ENCODE measurements at places on chromosomes 4 and X.

DNA sequence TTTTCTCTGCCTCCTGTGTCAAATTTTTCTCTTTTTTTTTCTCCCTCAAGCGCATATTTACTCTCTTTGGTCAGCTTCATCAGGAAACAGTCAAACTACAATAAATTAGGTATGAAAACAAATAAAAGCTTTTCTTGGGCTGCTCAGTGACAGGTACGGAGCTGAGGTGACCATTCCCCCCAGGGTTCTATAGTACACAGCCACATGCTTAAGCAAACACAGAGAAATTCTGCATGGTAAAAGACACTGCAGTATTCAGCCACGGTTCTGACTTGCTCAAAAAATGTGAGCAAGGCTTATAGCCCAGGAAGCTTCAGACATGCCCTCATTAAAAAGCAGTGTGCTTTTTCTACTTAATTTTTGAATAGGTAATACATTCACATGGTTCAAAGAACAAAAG is 138.5 kb downstream of the GRIA3 start:
- no peak for DNase-seq

DNA sequence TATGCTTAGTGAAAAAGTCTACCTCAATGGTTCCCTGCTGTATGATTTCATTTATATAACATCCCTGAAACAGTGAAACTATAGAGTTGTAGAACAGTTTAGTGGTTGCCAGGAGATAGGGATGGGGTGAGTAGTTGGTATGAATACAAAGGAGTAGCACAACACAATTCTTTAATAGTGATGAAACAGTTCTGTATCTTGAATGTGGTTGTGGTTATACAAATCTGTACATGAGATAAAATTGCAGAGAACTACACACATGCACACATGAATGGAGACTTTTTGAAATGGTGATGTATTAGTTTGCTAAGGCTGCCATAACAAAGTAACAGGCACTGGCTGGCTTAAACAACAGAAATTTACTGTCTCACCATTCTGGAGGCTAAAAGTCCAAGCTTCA is 677.1 kb downstream of the ADGRL3 start:
- no peak for DNase-seq

DNA sequence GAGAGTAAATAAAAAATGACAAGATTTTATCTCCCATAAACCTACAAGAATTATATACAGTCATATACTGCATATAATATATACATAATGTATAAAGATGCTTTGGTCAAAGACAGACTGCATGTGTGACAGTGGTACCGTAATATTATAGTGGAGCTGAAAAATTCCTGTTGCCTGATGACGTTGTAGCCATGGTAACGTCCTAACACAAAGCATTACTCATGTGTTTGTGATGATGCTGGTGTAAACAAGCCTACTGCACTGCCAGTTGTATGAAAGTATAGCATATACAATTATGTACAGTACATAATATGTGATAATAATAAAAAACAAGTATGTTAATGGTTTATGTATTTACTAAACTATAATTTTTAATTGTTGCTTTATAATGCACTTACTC is 245.2 kb upstream of the CENPE start:
- DNase-seq = no peak

- DNase-seq = no peak
Measured at GRCh38 chr4:182083671-182084410, 159.4 kb upstream of the TENM3 start.

- no peak for DNase-seq
Measured at GRCh38 chrX:151153667-151154066, 22.7 kb upstream of the GPR50 start.

- DNase-seq = no peak
Measured at GRCh38 chr4:90582087-90582486, 454.9 kb downstream of the CCSER1 start.

DNA sequence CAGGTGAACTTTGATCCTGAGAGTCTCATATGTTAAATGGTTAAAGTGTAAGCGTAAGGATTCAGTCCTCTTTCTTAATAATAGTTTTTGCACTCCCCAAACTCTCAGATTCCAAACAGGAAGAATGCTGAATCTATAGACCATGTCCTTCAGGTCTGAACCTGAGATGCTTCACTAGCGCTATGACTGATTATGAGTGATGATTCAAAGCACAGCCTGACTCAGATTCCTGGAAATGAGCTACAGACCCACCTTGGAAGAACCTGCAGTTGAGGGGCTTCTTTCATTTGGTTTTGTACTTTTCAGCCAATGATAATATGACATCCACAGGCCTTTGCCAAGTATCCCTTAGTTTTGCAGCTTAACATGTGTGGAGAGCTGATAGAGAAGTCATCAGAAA is 1.4 kb downstream of the EDNRA start:
- DNase-seq = no peak

GRCh38 chr4:186569533-186570192 is 14.3 kb upstream of the MTNR1A start:
- no peak for DNase-seq

DNA sequence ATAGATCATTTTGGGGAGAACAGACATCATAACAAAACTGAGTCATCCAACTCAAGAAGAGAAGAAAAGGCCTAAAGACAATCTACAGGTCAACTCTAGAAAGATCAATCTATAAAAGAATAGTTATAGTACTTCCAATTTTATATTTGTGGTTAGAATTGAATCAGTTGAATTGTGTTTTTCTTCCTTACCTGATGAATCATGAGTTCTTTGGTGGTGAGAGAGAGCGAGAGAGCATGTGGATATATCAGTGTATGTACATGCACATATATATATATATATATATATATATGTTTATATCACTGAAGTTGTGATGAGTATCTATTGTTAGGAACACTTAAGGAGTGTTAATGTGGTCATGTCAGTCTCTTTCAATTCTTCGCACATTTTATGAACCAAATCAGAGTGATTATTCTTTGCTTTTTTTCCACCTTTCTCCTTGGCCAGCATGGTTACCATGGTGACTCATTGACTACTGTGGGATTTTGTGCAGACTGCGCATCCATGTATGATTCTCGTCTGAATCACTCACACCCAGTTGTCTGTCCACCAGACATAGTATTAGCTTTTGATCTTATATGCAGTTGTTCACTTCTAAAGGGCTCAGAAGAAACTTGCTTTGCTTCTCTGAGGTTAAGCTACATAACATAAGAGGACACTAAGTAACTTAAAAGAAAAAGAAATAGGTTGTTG is 90.4 kb upstream of the RAB40AL start:
- no peak for DNase-seq

DNA sequence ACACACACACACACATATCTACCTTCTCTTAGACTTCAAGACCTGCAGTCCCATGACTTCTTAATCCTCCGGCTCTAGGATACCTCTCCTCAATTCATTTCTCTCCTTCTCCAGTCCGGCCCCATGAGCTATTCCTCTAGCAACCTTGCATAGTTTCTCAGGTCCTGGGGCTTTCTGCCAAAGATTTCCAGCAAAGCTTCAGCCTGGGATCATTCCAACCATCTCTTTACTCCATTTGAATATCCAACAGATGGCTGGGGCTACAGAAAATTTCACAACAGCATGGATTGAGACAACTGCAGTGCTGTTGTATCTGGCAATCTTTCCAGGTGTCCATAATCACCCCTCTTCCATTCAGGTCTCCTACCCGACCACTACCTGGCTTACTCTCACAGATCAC is 184.1 kb downstream of the DCHS2 start:
- DNase-seq = no peak

- DNase-seq = no peak
Measured at GRCh38 chrX:32141841-32142240, 1069.5 kb downstream of the DMD start.

DNA sequence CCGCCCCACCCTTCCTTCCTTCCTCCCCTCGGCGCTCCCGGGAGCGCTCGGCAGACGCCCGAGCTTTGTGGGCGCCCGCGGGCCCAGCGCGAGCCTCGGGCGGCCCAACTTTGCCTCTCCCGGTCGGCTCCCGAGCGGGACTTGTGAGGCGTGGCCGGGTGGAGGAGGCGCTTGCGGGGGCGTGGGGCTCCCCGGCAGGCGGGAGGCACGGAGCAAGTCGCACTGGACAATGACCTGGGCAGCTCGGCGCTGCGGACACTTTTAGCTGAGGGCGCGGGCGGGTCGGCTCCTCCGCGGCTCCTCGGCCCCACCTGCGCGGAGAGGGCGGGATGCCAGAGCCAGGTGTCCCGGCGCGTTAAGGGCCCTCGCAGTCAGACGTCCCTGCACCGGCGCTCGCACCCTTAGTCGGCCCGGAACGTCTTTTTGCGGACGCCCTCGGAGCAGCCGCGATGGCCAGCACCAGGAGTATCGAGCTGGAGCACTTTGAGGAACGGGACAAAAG is 385 bp downstream of the DCLK2 start:
- peak; percentile 37 for DNase-seq

GRCh38 chr4:90546114-90546513 is 418.9 kb downstream of the CCSER1 start:
- no peak for DNase-seq

- no peak for DNase-seq
Measured at GRCh38 chrX:45714866-45715265, 514.2 kb upstream of the DIPK2B start.

GRCh38 chrX:134880866-134881265 is 109.9 kb upstream of the SMIM10 start:
- no peak for DNase-seq

- no peak for DNase-seq
Measured at GRCh38 chrX:16589211-16589610, 60.7 kb upstream of the S100G start.

- DNase-seq = no peak
Measured at GRCh38 chr4:16598597-16599206, 299.7 kb downstream of the LDB2 start.

GRCh38 chrX:13721819-13722519 is 12.5 kb downstream of the TRAPPC2 start:
- no peak for DNase-seq

- DNase-seq = no peak
Measured at GRCh38 chr4:146763560-146763959, 124.9 kb downstream of the POU4F2 start.

GRCh38 chrX:74911494-74911893 is 13.8 kb downstream of the NEXMIF start:
- no peak for DNase-seq

GRCh38 chr4:86685401-86685800 is 91.3 kb downstream of the PTPN13 start:
- DNase-seq = no peak

GRCh38 chr4:75735525-75735924 is 11.1 kb downstream of the USO1 start:
- DNase-seq = no peak

DNA sequence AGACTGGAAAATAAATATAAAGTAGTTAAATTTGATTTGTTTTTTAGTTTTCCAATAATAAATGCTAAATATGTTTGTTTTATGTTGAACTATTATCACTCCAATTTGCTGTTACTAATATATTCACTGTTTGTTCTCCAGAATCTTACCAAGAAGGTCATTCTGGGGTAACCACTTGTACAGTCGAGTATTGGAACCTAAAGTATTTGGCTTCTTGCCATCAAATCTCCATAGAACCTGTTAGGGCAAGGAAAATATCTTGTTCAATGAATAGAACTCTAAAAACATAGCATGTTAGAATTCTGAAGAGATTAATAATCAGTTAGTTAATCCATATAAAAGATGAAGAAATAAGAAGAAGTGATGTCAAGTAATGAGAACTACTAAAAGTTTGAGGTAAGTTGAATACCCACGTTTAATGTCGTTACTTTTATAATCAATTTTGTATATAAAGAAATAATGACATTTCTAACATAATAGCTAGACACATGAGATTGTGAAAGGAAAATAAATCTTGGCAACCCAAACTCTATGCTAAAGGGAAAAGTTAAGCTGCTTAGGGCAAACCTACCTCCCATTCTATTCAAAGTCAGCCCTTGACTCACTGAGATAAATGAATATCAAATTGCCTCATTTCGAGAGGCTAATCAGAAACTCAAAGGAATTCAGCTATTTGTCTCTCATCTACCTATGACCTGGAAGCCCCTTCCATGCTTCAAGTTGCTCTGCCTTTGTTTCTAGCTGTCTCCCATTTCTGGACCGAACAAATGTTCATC is 15.3 kb downstream of the UGT2B15 start:
- no peak for DNase-seq

GRCh38 chr4:24912252-24913118 is at the start of gene CCDC149:
Gene CCDC149, minus strand, starts transcription at chr4:24913042. Its CDS starts 178 bp downstream, at chr4:24912864.
- DNase-seq = peak; percentile 62

GRCh38 chrX:30688641-30689040 is 35.4 kb downstream of the GK start:
- DNase-seq = no peak

- no peak for DNase-seq
Measured at GRCh38 chr4:141548791-141549190, 87.6 kb upstream of the IL15 start.

DNA sequence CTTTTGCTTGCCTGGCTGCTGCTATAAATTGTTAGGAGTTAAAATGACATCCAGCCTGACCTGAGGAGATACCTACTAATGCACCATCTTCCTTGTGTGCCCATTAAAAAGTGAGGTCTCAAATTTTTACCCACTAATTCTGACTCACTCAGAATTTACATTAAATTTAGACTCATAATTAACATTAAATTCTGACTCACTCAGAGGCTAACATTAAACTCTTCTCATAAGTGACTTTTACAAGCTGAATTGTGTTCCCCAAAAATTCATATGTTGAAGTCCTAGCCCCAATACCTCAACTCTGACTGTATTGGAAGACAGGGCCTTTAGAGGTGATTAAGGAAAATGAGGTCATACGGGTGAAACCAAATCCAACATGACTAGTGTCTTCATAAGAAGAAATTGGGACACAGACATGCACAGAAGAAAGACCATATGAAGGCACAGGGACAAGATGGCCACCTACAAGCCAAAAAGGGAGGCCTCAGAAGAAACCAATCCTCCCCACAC is 11.8 kb downstream of the CASP6 start:
- DNase-seq = no peak

GRCh38 chrX:18549643-18550042 is 122.3 kb downstream of the RS1 start:
- no peak for DNase-seq

GRCh38 chrX:37989304-37989703 is 17.0 kb upstream of the SYTL5 start:
- no peak for DNase-seq
